ENCODE measurements at places on chromosomes 6 and 20.

- no peak for DNase-seq
Observed at GRCh38 chr20:24194143-24194542, 205.6 kb upstream of the GGTLC1 start.

DNA sequence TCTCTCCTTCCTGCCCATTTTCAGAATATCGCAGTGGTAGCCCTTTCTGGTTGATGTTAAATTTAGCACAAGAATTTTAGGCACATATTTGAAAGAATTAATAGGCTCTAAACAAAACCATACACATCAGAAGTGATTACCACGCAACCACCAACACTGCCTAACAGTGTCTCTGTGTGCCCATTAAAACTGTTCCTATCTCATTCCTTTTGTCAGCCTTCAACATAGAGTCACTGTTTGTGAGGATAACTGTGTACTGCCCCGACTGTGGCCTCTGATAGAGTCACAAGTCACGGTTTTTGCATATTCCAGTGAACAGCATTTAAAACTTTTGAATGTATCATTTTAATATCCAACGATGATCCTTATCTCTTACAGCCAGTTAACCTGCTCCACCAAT, 116.8 kb upstream of the TNFAIP3 start:
- no peak for DNase-seq

DNA sequence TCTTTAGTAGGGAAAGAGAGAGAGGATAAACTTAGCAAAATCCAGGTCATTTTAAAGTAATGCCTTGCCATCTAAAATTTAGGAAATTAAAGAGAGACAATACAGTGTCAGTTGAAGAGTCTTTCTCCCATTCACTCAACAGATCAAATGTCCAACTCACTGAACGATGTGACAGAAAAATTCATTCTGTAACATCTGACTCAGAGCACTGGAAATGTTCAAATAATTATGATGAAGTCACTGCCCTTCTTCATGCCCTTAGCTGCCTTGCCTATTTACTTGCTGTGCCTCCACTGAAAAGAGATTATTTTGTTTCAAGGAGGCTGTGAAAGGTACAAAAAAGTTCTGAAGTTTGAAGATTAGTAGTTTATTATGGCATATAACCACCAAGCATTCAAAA, 434.8 kb downstream of the ADGRB3 start:
- DNase-seq = no peak

DNA sequence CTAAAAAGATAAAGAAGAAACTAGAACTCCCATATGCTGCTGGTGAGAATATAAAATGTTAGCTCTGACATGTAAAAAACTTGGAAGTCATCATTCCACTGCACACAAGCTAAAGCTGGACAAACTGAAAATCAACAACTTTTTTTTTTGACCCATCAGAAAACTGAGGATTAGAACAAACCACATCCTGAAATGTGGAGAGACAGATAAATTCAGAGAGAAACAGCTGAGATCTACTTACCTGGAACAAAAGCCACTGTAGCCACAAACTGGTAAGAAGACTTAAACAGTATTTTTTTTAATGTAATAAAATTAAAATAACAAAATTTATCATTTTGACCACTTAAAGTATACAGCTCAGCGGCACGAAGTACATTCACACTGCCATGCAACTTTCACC, 408.5 kb upstream of the RGS17 start:
- no peak for DNase-seq

- no peak for DNase-seq
Observed at GRCh38 chr6:6152060-6152459, 145.3 kb upstream of the NRN1 start.

DNA sequence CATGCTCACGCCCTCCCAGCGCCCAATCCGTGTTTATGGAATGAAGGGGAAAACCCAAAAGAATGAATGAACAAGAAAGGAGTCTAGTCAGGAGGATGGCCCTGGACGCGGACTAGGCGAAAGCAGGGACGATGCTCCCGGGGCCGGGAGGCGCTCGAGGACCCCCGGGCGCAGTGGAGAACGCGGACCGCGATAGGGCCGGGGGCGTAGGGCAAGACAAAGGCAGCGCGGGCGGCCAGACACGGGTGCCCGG, 758 bp downstream of the GCLC start:
- DNase-seq = no peak

DNA sequence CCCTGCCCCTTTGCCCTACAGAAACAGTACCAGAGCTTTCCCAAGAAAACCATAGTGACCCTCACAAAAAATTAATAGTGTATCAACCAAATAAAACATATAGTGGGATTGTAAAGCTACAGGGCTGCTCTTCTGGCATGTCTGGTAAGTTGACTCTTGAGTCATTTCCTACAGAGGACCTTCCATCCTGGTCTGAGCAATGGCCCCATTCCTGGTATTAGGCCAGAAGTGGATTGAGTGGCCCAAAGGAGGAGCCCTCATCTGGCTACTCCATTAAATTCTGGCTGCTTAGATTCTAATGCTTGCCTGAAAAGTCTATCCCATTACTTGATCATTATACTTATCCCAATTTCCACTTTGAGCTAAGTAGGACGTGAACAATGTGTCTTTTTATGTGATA, 150.9 kb upstream of the HMGN3 start:
- DNase-seq = no peak

GRCh38 chr20:53897884-53898555, 172.4 kb downstream of the BCAS1 start:
- no peak for DNase-seq

GRCh38 chr6:14598017-14598864, 480.7 kb downstream of the CD83 start:
- DNase-seq = no peak

DNA sequence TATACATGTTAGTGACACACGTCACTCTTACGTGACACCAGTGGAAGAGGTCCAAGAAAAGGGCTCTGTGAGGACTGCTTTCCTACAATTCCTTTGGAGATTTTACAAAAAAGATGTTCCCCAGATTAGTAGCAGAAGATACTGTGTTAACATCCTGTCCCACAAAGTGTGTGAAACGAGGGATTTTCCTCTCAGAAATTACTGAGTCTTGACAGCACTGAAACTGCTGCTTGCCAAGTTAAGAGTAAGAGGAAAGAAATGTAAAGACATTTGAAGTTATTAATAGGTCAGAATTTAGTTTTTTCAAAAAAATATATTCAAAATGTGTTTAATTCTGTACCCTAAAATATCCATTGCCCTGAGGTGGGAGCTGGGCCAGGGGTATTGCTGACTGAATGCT, 58.8 kb upstream of the MAP7 start:
- peak; percentile 62 for DNase-seq

- DNase-seq = no peak
Observed at GRCh38 chr20:49594143-49594930, 26.4 kb upstream of the PTGIS start.

GRCh38 chr6:72954716-72955115, 270.6 kb downstream of the KHDC1L start:
- DNase-seq = no peak

DNA sequence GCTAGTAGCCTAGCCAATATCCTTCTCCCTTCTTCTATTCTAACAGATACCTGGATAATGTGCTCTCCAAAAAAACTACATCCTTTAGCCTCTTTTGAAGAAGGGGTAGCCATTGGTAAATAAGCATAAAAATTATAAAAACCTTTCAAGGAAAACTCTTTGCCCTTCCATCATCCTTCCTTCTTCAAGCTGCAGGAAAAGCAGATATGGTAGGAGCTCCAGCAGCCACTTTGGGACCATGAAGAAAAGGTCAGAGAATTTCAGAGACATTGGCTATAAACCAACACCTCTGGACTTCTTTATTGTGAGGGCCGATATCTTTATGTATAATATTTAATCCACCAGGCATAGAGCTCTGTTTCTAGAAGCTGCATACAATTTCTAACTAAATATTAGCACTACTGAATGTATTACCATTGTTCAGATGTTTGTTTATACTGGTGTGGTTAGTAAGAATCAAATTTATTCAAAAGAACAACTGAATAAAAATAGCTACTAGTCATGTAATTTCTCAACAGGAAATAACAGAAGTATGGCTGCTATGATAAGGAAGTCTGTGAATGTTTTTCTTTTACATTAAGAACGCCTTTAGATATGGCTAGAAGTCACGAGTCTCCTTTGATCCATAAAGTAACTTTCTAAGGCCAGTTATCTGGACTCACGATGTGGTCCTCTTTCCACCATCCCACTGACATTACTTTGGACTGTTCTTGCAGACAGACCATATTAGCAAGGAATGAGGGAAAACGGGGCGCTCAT, 32.2 kb downstream of the MYLK4 start:
- DNase-seq = no peak

- no peak for DNase-seq
Observed at GRCh38 chr6:22072949-22073348, 223.9 kb downstream of the PRL start.

- DNase-seq = no peak
Observed at GRCh38 chr20:62951896-62952372, 575 bp upstream of the SLC17A9 start.

DNA sequence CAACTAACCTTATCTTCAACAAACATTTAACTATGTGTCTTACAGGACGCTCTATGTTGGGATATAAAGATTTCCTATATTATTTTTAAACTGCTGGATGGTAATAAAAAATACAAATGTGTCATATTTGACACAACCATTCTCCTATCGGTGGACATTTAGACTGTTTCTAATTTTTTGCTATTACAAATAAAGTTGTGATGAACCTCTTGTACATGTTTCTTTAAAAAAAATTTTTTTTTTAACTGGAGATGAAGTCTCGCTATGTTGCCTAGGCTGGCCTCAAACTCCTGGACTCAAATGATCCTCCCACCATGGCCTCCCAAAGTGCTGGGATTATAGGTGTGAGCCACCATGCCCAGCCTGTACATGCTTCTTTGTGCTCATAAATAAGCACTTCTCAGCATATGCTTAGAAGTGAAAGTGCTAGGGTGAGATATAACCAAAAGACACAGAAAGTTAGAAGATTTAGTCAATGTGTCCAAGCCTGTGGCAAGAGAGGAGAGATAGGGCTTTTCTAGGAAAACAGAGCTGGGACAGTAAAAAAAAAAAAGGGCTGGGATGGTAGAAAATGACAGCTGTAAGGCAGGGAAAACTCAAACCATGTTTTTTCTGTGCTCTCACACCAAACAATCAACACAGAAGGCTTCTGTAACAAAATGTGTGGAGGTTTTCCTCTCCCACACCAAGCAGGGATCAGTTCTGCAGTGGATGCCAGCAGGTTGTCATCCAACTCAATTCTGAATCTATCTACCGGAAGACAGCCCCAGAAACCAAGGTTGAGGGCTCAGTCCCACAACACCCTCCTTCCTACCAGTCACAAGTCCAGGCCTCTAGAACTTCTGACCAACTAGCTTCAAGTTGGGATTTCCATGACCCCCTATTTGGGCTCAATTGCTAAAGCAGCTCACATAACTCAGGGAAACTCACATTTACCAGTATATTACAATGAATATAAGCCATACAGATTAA, 70.0 kb upstream of the SMIM29 start:
- DNase-seq = no peak

- no peak for DNase-seq
Observed at GRCh38 chr6:105911106-105911629, 175.0 kb upstream of the PRDM1 start.

DNA sequence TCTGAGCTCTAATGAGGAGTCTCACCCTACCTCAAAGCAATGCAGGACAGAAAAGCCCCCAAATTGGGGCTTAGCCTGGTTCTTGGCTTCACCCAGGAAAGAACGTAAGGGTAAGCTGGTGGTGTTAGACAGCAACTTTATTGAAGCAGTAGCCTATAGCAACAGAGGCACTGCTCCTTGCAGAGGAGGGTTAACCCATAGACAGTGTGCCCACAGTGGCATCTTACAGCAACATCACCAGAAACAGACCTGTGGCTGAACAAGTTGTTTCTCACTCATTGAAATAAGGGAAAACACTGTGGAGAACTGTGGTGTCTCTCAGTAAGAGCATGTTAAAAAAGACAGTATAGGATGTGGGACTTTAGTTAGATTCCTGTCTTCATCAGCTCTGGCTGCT, 80.4 kb upstream of the SPTLC3 start:
- DNase-seq = no peak

GRCh38 chr20:51923633-51924032, 121.3 kb upstream of the SALL4 start:
- no peak for DNase-seq

GRCh38 chr6:109800771-109801170, 109.7 kb downstream of the FIG4 start:
- DNase-seq = no peak

DNA sequence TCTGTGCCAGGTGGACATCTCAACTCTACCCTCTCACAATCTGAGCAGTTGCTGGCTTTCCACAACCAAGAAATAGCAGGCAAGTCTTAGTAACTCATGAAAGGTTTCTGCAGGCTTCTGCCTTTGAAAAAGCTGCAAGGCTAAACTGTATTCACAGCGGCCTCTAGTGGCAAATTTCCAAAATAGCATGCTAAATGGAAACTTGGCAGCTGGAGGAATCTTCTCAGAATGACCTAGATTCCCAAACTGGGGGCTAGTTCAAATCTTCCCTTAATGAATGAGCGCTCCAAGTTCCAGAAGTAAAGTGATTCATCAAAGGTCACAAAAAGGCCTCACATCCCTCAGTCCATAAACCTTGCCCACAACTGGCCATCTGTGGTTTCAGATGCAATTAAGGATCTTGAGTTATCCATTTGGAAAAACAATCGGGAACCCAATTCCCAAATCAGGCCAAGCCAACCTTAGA, 11.9 kb upstream of the CPNE5 start:
- peak; percentile 34 for DNase-seq

DNA sequence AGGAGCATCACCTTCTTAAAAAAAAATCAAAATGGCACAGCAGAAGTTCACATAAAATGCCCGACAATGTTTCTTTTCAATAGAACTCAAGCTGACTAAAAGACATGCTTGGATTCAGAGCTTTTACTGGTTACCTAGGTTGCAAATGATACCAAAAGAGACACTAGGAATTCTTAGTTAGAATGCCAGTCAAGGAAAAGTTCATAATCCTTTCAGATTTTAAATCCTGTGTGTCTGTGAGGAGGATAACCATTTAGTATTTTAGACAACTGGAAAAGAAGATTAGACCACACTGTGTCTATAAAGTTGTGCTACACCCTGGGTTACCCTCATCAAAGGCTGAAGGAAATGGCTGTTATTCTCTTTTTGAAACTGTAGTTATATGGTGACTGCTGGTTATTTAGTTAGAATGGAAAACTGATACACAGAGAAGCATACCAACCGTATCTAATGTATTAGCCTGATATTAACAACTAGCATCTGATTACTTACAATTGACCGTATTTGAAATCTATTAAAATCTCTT, 139.5 kb downstream of the GJA10 start:
- DNase-seq = no peak

- no peak for DNase-seq
Observed at GRCh38 chr20:35398660-35399144, 13.1 kb downstream of the UQCC1 start.

GRCh38 chr6:125296471-125296870, 5.3 kb downstream of the HDDC2 start:
- no peak for DNase-seq

GRCh38 chr6:55395871-55396270, 68.6 kb downstream of the GFRAL start:
- DNase-seq = no peak

DNA sequence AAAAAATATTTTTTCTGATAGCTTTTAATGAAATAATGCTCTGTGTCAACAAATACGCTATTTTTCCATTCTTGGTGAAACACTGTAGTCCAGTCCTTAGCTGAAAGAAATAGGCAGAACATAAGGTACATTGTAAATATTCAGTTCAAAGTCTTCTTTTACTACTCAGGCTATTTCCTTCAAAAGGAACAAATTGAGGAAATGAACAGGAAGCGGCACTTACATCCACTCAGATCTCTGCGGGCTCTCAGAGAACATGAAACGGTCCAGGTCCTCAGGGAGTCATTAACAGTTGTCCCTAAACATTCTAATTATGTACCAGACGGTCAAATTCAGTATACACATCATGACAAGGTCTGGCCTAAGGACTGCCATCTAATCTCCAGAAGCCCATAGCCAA, 212.6 kb downstream of the KIF16B start:
- no peak for DNase-seq

Data from non-pigmented ciliary epithelial cell (primary cell).